Left kidney (tissue), 8 donors: ENCODE measurements at places on chromosomes 13 and 19.

DNA sequence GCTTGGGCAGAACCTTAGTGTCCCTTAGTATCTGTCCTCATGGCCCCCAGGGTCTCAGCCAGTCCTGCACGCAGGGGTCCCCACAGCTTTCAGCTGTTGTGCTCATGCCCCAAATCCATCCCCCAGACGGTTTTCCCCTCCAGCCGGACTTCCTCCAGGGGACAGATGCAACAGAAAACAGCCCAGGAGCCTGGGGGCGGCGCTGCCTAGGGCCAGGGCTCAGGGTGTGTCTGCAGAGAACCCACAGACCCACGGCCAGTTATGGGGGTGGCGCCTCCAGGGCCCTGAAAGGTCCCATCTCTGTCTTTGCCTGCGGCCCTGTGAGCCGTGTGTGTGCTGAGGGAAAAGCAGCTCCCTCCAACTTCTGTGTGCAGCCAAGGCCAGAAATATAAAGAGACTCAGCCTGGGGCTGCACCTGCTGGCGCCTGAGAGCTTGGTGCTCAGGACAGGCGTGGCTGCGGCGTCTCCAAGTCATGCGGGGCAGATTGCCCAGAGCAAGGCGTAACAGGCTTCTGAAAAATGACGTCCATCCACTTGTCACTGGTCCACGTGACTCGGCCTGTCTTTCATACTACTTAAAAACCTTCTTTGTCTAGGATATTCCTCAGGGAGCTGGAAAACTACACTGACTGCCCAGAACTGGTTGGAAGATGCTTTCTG, 22.1 kb upstream of the F7 start:
- DNase-seq = no peak

GRCh38 chr13:21014502-21015170, 46.8 kb downstream of the LATS2 start:
- peak; percentile 57 for DNase-seq

DNA sequence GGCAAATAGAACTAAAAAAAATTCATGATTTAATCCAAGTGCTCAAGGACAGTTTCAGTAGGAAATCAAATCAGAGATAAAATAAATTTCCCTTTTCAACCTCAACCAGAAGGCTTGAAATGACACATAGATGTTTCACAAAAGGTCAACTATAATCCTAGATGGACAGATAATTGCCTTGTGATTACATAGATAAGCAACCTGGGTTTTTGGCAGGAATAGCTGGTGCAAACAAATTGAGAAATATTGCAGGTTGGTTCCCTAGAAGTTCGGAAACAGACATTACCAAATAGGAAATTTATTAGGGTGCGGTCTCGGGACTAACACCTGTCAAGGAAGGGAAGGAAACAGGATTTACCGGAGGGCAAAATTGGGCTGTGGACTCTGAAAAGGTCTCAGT, 497.5 kb downstream of the COG6 start:
- no peak for DNase-seq

DNA sequence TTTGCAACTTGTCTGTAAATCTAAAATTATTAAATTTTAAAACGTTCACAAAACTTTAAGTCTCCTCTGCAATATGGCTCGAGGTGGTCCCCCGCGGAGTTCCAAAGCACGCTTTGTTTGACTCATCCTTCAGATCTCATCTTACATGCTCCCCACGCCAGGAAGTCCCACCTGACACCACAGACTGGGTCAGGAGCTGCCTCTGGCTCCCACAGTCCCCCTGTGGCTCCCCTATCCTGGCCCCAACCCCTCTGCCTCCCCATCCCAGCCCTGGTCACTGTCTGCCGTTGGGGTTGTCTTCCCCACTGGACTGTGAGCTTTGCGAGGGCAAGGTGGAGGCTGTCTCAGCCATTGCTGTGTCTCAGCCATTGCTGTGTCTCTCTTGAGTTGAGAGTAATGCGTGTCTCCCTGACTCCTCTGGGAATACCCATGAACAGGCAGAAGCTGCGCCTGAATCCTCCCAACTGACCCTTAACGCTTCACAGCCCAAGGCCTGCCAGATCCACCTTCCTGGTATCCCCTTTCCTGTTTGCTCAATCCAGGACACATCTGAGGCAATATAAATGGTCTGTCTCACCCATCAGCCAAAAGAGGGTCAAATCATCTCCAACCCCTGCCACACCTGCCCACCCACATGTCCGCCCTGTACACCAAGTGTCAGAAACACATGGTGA, 15.9 kb downstream of the DYRK1B start:
- DNase-seq = no peak

DNA sequence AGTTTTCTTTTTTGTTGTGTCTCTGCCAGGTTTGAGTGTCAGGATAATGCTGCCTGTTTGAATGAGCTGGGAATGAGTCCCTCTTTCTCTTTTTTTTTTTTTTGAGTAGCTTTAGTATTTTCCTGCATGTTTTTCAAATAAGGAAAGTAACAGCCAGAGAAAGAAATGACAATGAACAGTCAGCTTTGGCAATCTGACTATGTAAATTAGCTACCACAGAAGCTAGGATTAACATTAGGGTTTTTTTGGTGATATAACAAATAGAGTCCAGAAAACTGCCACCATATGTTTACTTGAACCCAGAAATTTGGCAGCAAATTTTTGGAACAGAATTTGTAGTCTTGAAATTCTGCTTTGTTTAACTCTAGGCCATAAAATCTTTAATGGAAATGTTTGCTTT, 50.5 kb downstream of the SGCG start:
- DNase-seq = no peak

DNA sequence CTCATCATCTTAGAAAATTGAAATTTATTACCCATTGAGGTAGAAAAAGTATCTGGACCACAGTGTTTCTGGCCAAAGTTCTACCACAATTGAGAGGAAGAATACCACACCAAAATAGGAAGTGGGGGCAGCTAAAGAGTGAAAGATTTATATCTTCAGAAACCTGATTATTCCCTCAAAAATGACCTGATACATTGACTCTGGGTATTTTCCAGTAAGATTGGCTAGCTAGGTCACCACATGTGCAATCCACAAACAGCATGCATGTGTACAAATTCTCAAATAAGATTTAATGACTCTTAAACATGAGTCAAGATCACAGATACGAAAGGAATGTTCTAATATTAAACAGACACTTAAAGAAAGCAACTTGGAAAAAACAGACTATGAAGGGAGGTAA, 1516.2 kb upstream of the PCDH20 start:
- DNase-seq = no peak

GRCh38 chr13:46207828-46208227, 3.9 kb upstream of the LRRC63 start:
- no peak for DNase-seq

DNA sequence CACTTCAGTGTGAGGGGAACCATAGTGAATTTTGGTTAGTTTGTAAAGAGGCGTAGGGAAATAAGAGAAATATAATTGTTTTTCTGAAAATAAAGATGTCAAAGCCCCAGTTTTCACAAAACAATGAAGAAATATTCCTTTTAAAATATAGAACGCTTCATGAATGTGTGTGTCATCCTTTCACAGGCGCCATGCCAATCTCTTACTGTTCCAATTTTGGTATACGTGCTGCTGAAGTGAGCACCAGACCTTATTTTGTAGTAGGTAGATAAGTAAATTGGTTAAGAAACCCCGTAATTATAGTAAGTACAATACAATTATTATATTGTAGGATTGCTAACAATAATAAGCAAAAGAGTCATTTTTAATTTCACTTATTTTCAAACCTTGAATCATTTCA, 43.3 kb downstream of the NAA16 start:
- DNase-seq = no peak

GRCh38 chr19:13082192-13083007, 20.3 kb downstream of the LYL1 start:
- no peak for DNase-seq

GRCh38 chr13:81778350-81778749, 1437.4 kb upstream of the SPRY2 start:
- no peak for DNase-seq

GRCh38 chr19:44848036-44848811, 2.1 kb downstream of the NECTIN2 start:
- DNase-seq = peak; percentile 40

- no peak for DNase-seq
These were observed 749 bp upstream of the PAN3 start for GRCh38 chr13:28137596-28137995.

GRCh38 chr13:86476656-86477055, 677.4 kb upstream of the SLITRK6 start:
- DNase-seq = no peak

DNA sequence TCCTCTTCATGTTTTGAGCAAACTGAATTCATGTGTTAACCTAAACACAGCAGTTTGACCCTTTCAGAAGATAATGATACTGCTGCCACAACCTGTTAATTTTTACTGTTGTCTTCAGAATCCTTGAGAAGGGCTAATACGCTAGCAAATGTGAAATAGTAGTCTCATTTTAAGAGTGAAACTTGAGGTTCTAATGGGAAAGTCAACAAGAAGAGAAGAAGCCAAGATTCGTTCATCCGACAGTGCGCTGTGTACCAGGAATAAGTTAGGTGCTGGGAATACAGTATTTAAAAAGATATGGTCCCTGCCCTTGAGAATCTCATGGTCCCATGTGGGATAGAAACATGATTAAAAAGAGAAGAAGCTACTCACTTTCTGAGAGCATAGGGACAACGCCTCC, 134.4 kb downstream of the KL start:
- DNase-seq = no peak

DNA sequence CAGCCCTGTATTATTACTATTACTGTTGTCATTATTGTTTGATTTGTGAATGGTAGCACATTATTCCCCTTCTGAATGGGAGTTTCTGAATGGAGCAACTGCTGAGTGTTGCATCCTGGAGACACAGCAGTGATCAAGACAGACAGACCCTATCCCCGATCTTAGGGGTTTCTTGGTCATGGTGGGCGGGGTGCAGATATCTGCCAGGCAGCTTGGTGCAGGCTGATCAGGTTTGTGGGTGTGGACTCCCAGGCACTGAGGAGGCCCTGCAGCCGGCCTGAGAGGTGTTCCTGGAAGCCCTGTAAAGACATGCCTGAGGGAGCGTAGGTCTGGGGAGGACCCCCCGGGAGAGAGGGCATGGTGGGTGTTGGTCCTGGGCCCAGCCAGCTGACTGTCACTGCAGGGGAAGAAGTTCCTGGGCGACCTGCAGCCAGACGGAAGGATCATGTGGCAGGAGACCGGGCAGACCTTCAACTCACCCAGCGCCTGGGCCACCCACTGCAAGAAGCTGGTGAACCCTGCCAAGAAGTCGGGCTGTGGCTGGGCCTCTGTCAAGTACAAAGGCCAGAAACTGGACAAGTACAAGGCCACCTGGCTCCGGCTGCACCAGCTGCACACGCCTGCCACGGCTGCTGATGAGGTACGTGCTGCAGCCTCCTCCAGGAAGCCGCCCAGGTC, 2.1 kb downstream of the MPND start:
- DNase-seq = no peak

GRCh38 chr13:101425623-101426022, 9.3 kb upstream of the NALCN start:
- DNase-seq = no peak

DNA sequence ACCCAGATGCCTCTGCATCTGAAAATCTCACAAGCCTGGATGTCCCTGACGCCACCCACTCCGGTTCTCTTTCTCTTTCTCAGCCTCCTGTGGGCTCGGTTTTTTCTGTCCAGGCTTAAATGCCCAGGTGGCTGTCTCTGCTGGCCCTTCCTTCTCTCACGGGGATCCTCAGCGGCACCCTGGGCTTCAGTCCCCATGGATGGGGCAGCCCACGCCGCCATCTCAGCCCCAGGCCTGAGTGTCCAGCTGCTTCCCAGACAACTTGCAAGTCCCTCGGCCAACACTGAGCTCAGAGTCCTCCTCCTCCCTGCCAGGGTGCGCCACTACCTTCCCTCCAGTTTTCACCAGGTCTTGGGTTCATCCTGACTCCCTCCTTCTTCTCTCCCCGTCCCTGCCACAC, 6.4 kb downstream of the FBN3 start:
- DNase-seq = no peak

DNA sequence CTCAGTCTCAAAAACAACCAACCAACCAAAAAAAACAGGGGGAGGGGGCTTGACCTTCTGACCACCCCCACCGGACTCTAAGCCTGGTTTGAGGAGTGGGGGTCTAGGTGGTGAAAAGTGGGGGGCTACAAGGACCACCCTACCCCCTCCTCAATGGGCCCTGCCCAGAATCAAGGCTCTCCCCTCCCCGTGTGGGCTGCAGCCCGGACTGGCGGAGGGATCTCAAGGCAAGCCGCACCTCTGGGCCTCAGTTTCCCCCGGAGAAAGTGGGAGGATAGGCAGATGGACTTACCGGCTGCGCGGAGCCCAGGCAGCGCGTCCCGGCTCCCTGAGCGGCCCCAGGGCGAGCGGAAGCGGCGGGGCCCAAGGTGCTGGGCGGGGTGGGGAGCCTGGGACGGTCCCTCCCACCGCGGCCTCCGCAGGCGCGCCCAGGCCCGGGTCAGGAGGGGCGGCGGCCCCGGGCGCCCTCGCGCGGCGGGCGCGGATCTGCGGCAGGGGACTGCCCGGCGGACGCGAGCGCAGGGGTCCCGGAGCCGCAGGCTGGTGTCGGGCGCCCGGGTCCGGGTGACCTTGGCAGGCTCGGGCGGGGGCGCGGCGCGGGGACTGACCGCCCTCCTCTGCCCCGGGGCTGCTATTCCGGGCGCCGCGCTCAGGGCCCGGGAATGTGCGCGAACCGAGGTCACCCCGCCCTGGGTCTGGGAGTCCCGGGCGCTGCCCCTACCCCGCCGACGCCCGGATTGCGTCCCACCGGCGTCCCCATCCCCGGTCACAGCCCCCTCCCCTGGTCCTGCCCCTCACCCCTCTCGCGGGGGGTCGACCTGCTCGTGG, at the start of gene ADAMTSL5:
Gene ADAMTSL5 (minus strand): TSS at position 349 of the 828 bp plus-strand sequence. CDS start 2,076 bp downstream, outside the sequence.
- no peak for DNase-seq

- no peak for DNase-seq
These were observed 97.8 kb upstream of the UBL3 start for GRCh38 chr13:29948244-29948643.

- no peak for DNase-seq
These were observed 1627.0 kb downstream of the PCDH9 start for GRCh38 chr13:65603160-65603559.

DNA sequence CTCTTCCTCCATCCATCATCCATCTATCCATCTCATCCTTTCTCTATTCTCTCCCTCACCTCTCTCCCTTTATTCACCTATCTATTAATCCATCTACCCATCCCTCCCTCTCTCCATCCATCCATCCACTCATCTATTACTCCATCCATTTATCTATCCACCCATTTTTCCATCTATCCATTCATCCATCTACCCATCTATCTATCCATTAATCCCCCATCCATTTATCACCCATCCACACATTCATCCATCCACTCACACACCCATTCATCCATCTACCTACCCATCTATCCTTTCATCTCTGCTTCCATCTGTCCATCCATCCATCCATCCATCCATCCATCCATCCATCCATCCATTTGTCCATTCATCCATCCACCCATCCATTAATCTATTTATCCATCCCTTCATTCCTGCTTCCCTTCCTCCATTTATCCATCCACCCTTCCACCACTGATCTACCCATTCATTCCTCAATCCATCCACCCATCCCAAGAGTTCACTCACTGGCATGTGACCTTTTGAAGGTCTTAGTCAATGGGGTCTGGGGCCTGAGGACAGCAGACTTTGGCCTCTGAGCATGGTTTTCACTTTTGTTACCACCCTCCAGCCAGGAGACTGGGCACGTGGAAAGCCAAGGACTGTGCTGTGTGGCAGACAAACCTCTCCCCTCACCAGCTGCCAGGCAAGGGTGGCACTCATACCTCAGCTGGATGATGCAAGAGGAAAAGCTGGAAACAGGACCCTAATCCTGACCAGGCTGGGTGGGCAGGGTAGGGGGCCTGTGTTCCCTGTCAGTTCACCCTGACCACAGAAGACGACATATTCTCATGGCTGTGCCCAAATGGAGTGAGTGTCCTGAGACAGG, 126.7 kb downstream of the URI1 start:
- DNase-seq = no peak
